ENCODE measurements at places on chromosomes 3 and 15.

GRCh38 chr3:53956586-53956985, 64.9 kb upstream of the SELENOK start:
- no peak for DNase-seq

- DNase-seq: peak; percentile 43
Observed at GRCh38 chr15:78944669-78945407, at the start of gene CTSH. Gene CTSH, minus strand, starts transcription at chr15:78945046. Its CDS starts 65 bp downstream, at chr15:78944981.

DNA sequence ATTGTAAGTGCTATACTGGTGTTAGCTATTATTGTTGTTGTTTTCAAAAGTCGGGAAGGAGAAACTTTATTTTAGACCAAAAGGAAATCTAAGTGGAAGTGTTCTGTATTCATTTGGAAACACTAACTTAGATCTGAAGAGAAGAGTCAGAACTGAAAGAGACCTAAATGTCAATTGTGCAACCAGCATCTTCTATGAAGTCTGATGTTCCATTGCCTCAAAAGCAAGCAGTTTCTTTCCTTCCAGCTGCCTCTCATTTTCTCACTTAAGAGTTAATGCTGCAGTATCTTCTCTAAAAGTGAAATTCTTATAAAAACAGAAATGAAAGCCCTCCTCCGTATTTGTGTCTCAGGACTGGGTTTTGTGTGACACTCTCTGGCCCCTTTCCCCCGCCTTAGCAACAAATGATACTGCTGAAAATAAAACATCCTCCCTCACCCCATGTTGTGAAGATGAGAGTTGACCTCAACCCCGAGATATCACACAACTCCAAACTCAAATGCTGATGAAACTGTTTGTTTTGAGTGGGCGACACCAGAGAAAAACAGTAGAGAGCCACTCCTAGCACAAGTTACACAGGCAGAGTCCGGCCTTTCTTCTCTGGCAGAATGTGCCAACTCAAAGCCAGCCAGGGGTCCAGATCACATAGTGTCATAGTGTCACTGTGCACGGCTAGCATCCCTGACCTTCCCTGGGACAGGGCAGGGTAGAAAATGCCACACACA, 48.9 kb downstream of the GLDN start:
- no peak for DNase-seq

DNA sequence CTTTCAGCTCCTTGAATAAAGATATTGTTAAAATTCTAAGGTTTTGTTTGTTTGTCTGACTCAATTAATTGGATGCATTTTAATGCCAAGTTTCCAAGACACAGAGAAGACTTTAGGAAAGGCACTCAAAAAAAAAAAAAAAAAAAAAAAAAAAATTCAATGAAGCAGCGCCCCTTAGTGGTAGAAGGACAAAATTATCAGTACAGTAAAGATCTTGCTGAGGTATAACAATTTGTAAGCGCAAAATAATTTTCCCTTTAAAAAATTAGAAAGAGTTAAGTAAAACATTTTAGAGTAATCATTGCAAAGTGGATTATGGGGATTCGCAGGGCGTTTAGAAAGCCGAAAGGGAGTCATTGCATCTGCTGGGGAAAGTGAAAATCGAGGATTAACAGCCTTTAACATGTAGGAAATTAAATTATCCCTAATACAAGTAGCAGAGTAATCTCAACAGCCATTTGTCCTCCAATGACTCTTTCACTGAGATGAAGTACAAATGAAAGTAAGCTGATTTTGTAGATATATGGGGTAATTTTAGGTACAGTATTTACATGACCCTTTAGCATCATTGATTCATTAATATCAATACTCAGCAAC, 5.8 kb upstream of the DIS3L start:
- DNase-seq: peak; percentile 42

- DNase-seq: no peak
Observed at GRCh38 chr15:42672444-42672843, 64.5 kb downstream of the CDAN1 start.

GRCh38 chr3:84727616-84728015, 231.2 kb upstream of the CADM2 start:
- DNase-seq: no peak

- DNase-seq: peak; percentile 78
Observed at GRCh38 chr15:35557544-35557943, 11.6 kb upstream of the DPH6 start.

- DNase-seq: peak; percentile 19
Observed at GRCh38 chr15:40847223-40847961, 3.5 kb downstream of the SPINT1 start.

GRCh38 chr15:91472316-91472756, 372.3 kb downstream of the SV2B start:
- no peak for DNase-seq

- no peak for DNase-seq
Observed at GRCh38 chr3:113533534-113533892, 1.2 kb downstream of the SIDT1 start.

DNA sequence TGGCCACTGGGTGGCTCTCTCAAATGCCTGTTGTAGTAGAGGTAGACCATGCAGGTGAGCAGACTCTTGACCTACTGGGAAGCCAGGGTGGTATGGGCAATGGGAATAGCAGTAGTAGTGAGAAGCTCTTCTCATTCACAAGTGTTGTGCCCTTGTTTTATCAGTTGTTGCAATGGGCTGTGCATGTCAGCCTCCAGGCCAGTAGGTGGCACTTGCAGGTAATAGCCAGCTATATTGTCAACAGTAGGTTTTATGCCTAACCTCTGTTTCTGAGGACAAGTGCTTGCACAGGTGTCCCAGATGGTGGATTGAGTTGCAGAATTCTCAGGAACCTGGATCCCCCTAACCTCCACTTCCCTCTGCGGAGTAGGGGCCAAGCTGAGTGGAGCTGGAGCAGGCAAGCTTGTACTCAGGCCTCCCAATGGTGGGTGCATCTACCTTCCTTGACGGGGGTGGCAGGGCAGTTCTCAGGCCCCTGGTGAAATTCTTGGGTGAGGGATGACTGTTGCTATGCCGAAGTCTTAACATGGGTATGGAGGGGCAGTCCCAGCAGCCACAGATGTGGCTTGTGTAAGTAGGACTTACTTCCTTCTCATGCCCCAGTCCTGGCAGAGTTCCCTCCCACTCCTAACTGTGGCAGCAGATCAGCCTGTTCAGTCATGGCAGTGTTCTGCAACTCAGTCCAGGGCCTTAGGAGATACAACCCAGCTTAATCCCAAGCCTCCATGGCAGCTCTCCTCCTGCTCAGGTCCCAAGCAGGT, 104.3 kb downstream of the NEO1 start:
- DNase-seq: no peak

DNA sequence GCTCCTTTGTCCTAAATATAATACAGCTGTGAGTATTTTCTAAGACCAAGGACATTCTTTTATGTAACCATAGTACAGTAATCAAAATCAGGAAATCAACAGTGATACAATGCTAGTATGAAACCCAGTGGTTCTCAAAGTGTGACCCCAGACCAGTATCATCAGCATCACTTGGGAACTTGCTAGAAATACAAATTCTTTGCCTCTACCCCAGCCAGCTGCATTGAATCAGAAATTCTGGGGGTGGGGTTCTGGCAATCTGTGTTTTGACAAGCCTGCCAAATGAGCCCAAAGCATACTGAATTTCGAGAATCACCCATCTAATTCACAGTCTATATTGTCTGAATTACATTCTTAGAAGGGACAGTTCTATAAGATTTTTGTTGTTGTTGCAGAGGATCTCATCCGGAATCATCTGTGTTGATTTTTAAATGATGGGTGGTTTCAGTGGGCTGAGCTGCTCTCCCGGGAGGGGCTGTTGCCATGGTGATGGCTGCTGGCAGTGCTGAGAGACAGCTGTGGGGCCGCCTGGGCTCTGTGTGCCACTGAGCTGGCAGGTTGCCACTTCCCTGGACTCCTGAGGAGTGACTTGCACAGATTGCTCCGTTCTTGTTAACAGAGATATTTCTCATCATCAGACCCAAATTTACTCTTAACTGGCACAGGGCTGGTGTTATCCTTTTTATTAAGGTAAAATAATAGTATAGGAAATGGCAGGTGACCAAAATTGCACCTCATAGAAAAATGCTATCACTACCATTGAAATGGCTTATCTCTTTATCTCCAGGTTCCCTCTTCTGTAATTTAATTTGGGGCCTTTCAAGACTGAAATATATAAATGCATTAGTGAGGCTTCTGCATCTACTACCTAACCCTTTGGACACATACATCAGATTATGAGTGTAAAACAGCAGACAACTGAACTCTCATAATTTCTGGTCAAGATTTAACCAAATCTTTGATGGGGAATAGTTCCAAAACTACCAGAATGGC, 56.5 kb downstream of the NEK11 start:
- DNase-seq: peak; percentile 50

- no peak for DNase-seq
Observed at GRCh38 chr15:100353449-100353848, 11.7 kb upstream of the ADAMTS17 start.

DNA sequence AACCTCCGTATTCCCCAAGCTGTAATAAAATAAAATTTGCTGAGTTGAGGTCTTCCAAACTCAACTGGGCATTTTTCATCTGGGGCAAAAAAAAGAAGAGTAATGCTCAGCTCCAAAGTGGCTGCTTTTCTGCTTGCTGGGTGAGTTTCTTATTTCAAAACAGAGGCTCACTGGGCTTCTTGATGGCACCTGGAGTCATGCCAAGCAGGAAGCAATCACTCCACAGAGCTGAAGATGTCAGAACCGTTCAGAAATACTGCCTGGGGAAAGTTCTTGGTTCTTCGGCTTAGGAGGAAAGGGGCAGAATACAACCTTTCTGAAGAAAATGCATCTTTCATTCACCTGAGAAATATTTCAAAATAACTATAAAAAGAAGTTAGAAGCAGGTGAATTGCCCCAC, 4.1 kb downstream of the CCR9 start:
- no peak for DNase-seq

- DNase-seq: no peak
Observed at GRCh38 chr3:101068876-101069606, 75.8 kb upstream of the ABI3BP start.

DNA sequence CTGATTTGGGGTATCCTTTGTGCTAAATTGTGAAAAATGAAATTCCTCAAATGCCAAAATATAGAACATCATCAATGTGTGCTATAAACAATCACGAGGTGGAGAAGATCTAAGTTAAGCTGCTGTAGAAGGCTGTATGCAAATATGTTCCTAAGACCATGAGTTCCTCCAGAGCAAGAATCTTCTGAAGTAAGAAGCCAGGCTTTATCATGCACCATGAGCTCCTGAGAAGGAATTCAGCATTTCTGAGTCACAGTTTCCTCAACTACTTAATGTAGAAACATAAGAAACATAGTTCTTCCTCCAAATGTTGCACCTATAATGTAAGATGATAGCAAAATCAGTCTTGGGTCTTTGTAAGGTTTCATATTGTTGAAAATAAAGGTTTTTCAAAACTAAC, 241.7 kb upstream of the MDFIC2 start:
- DNase-seq: peak; percentile 54

All from fibroblast of skin of back (primary cell).